ENCODE measurements at places on chromosomes 3 and 15.

GRCh38 chr3:124800511-124801258 is 70.4 kb downstream of the UMPS start:
- no peak for DNase-seq

DNA sequence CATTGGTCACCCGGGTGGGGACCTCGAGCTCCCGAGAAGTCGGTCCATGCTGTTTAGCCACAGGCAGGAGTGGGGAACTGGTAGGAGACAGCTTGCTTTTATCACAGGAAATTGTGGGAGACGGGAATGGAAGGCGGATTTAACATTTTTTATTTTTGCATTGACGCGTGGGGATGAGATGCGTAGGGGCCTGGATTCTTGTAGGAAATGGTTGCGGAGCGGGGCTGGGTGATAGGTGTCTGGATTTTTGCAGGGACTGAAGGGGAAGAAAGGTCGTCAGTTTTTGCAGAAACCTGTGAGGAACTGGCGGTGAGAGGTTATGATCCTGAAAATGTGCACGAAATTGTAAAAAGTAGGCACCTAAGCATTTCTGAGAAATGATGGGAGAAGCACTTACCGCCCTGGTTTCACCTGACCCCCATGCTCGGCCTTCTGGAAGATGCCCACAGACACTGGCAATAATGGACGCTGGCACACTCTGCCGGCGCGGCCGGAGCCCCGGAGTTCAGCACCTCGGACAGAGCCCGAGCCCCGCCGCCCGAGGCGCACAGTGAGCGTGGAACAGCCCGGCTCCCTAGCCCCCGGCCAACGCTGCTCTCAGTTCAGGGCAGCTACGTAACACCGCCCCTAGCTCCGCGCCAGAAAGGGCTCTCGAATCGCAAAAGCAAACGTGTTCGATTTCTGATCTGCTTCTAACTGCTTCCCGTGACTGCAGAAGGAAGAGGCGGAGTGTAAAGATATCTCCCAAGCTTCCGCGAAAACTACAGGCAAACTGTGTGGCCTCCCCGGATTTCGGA is 928 bp downstream of the ANKRD34C start:
- no peak for DNase-seq

DNA sequence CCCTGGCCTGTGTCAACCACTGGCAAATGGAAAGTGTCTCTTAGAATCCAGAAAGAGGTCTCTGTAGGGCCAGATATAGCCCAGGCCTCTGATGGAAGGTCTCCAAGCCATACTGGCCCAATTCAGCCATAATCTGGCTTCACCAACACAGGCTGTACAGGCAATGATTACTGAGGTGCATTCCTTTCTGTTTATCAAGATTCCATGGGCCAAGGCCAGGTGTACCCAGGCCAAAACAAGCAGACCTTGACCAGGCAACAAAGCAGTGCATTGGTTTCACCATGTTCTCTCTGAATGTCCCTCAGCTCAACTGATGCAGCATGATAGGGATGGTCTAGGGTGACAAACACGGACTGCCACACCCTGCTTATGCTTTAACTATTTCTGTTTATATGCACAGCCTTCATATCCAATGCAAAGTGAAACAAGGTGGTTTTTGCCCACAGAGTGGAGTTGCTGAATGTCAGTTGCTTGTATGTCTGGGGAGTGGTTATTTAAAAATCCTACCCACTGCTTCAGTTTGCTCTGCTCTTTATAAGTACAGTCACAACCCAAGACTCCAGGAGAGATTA is 25.2 kb downstream of the CCNL1 start:
- no peak for DNase-seq

DNA sequence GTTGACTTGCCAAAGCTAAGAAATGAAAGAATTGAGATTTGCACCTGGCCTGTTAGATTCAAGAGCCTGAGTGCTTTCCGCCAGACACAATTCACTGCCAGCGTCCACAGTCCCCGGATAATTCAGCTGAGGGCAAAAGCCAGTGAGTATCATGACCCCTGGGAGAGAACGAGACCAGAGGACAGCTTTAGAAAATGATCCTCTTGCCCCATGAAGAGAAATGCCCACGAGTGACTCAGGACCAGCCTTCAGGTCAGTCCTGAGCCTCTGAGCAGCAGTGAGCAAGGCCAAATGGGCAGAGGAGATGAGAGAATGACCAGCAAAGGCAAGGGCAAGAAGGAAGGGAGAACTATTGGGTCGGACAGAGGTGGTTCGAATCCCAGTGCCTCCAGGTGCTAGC is 273.5 kb downstream of the FAM43A start:
- no peak for DNase-seq

DNA sequence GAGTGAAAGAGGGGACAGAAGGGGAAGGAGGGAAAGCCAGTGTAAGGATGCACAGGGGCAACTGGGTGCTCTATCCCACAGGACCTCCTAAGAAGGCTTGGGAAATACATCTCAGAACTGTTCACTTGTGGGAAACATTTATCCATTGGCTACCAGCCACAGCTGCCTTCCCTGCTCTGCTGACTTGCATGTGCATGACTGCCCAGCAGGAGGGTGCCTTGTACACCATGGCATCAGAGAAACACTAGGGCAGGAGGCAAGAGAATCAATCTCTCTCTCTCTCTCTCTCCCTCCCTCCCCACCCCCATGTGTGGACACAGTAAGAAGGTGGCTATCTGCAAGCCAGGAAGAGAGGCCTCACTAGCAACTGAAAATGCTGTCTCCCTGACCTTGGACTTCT is 62.9 kb upstream of the ZBTB38 start:
- DNase-seq, result no peak

GRCh38 chr3:100635273-100635701 is 25.9 kb downstream of the ADGRG7 start:
- no peak for DNase-seq

DNA sequence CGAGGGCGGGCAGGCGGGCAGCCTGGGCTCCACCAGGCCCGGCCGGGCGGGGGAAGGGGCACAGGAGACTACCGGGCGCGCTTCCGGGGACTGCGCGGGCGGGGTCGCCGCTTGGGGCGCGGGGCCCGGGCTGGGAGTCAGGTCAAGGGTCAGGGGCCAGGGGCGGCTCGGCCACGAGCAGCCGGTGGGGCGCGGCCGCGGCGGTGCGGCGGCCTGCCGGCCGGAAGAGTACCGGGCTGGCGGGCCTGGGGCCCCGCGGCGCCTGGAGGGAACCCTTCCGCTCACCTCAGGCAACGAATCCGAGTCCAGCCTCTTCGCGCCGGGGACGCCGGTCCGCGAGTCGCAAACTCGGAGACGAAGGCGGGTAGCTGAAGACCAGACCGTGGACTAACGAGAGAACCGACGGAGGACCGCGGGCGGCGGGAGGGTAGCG is 225 bp downstream of the RHOA start:
- peak; percentile 19 for DNase-seq

- DNase-seq, result peak; percentile 90
Observed at GRCh38 chr3:52231502-52232278, 6.2 kb upstream of the TLR9 start.

- DNase-seq, result no peak
Observed at GRCh38 chr15:81893182-81893835, 152.5 kb downstream of the MEX3B start.

DNA sequence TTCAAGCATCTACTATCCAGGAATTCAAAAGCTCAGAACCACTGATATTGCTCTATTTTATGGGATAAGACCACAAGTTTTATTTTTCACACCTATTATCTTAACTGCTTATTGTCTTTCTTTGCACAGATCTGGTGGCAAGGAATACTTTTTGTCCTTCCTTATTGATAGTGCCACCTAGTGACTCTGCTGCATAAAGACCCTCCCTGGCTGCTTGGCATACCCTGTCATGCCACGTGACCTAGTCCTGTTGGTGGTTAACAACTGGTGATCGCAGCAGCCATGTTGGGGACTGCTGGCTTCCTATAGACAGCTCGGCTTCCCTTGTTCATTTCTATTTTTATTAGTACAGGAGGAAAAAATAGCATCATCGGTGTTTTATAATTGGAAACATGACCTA is 236.3 kb downstream of the MEX3B start:
- DNase-seq, result no peak

DNA sequence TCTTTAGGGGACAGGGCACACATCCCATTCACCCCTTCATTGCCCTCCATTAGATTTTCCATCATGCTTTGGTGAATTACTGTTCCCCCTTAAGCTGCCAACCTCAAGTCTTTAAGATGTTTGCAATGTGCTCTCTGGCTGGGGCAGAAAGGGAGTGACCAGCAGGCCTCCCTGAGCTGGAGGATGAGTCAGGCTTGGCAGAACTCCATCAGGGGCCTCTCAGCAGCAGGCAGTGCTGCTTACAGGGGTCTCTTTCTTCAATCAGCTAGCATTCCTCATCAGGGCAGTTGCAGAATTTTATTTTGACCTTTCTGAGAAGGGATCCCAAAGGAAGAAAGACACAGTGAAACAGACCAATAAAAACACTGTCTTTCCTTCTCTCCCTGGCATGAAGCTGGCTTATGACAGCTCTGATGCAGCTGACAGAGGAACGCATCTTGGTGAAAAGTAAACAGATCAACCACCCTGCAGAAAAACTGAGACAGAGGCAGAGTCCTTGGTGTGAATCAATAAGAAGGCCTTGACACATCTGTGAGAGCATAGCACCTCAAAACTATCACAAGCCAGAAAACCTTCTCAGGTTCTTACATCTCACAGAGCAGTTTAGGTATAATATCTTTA is 88.7 kb upstream of the MRPL3 start:
- no peak for DNase-seq

GRCh38 chr15:85335193-85335942 is 45.0 kb upstream of the AKAP13 start:
- DNase-seq, result no peak
